ENCODE measurements at places on chromosomes 7 and 10.

DNA sequence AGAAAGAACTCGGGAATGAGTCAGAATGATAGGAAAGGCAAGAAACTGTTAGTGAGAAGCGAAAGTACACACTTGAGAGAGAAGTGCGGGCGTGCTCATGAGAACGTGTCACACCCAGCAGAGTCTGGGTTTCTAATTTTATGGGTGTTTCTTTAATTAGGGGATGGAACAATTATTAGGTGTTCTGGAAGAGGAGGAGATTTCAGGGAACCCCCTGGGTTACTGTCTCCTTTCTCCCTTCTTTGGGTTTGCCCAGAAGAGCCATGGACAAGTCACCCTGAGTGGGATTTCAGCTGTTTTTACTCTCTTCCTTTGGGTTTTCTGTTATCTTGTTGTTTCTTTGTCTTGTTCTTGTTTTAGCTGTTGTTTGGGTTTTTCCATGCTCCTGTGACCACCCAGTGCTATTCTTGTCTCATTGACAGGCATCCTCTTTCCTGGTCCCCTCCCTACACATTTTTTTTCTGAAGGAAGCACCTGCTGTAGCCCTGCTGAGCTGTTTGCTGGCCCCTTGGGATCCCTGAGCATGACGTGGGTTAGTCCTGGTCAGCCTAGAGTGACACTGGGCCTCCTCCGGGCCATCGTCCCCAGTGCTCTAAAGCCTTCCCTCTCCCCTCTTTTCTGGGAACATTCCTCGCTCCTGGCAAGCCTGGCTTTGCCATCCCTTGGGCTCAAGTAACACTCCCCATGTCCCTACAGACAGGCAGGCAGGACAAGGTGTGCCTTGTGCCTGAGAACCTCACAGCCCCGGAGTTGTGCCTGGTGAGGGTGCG lies 3.5 kb downstream of the SH2D4B start:
- peak; percentile 28 for DNase-seq

GRCh38 chr7:116145245-116145852 lies 65.0 kb upstream of the TES start:
- DNase-seq = no peak

DNA sequence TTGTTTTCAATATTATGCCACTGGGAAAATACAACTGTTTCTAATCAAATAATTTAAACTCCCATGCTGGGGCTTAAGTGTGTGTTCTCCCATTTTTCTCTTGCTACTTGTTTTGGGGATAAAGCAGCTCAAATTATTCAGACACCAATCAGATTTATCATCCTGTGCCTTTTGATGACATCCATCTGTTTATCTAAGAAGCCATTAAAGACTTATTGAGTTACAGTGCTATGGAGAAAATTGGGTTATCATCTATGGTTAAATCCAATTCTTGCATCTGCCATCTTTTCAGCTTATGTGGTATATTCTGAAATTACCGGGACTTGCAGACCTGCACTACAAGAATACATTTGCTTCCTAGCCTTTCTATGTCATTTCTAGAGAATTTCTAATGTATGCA lies 401.2 kb downstream of the GFRA1 start:
- no peak for DNase-seq

GRCh38 chr10:33772370-33773252 lies 438.1 kb upstream of the NRP1 start:
- DNase-seq = no peak

- DNase-seq = no peak
Observed at GRCh38 chr7:38905056-38905759, 3.8 kb downstream of the VPS41 start.

GRCh38 chr7:28483112-28483511 lies 70.8 kb downstream of the CREB5 start:
- no peak for DNase-seq

DNA sequence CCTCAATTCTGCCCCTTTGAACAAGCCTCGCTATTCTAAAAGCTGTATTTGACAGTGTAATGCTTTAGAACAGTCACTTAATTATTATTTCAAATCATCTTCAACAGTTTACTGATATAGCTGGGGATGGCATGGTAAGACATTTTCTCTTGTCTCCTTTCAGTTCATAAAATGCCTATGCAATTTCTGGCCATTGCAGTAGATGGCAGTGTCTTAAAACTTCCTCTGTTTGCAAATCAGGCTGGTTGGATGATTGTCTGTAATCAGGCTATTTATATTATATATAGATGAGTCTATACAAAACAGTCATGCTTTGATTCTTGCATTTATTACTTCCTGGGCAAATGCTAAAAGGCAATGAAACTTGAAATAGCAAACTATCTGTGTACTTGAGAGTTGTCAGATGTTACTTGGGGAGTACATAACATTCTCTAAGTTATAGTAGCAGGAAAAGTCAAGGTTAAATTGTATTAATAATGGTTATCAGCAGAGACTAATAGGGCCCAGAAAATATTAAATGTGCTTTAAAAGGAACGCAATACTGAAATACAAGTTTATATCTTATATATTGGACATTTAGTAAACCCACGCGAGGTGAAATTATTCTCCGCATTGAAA lies 55.5 kb upstream of the LHFPL3 start:
- no peak for DNase-seq

GRCh38 chr7:106175507-106175906 lies 63.4 kb upstream of the SYPL1 start:
- DNase-seq = no peak

DNA sequence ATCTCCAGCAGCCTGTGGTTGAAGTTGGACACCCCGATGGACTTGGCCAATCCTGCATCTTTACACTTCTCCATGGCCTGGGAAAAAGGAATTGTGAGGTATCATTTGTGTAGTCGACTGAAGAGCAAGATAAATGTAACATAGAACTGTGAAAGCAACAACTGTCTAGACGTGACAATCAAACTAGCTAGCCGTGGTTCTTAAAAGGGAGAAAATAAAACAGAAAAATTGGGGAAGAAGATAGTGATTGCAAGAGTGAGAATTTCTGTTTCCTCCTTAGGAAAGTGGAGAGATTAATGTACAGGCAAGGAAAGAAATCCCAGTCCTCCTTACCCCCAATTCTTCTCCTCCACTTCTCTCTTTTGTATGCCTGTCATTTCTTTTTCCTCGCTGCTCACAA lies 5.0 kb downstream of the AKR1C2 start:
- DNase-seq = no peak

GRCh38 chr10:69965919-69966662 lies 86.6 kb upstream of the MACROH2A2 start:
- no peak for DNase-seq

DNA sequence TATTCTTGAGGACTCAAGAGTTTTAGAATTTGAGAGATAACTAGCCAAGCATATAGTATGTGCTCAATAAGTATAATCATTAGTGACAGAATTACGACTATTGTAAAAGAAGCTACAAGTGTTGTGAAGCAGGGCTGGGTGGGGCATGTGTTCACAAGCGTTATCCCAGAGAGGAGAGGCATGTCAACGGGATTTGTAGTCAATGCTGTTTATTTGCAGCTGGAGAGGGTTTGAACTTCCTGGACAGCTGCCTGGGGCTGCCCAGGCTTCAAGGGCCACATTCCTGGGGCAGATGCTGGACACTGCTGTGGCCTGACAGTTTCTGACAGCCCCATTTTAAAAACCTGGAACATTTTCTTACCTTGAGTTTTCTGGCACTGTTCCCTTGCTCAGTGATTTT lies 36.9 kb upstream of the CDHR3 start:
- no peak for DNase-seq

- DNase-seq = no peak
Observed at GRCh38 chr7:98186452-98187137, 24.6 kb upstream of the BHLHA15 start.

- no peak for DNase-seq
Observed at GRCh38 chr10:33664070-33664469, 329.6 kb upstream of the NRP1 start.

DNA sequence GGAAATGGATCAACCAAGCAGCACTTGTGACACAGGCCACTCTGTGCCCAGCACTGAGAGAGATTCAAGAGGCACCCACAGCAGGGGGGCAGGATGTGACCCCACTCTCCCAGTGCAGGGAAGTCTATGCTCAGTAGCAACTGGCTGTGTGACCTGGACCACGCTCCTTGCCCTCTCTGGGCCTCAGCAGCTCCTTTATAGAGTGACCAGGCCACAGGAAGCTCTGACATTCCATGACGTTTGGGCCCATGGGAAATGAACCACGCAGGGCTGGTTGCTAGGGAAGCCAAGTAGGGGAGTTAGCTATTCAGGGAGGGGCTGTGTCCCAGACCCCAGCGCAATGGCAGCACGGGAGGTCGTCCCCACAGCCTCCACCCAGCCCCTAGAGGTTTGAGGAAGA lies 232.6 kb downstream of the USP6NL start:
- DNase-seq = no peak

GRCh38 chr7:30181736-30182522 lies 47.1 kb downstream of the MTURN start:
- DNase-seq = no peak

DNA sequence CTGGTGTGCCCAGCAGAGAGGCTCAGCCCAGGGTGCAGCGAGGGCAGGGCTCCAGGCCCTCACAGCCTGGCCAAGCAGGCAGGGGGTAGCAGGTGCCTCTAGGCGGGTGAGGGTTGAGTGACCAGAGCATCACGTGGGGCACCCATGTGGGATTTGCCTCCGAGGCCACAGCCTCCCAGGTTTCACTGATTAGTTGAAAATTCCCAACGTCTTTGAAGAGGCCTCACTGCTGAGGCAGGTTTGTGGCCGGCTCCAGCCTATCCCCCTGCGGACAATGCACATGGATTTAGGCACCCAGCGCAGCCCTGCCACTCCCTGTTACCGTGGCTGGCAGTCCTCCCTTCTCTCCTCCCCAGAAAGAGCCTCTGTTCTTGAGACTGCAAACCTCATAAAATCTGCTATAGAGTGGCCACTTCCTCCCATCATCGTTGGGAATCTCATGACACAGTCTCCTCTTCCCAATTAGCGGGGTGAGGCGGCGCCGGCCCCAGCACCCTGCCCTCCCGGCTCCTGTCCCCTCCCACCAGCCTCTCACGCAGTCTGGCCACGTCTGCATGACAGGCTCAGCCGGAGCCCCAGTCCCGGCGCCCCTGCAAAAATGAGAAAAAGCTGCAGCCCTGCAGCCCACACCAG lies 10.8 kb downstream of the MYL10 start:
- no peak for DNase-seq

DNA sequence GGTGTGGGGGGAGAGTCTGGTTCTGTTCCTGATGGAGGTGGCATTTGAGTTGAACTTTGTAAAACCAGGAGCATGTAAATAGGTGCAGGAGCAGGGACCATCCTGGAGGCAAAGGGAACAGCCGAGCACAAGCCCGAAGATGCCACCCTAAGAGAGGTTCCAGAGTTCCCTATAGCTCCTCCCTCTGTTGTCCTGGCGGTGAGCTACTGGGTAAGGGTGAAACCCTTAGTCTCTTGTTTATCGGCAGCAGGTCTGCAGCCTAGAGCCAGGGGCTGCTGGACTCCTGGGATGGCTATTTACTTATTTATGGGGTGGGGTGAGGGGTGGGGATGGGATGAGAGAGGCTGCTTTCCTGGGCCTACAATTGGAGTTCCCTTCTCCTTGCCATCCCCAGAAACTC lies 6.5 kb upstream of the LBX1 start:
- no peak for DNase-seq

- DNase-seq = peak; percentile 85
Observed at GRCh38 chr7:44637788-44638594, 31.6 kb downstream of the OGDH start.

DNA sequence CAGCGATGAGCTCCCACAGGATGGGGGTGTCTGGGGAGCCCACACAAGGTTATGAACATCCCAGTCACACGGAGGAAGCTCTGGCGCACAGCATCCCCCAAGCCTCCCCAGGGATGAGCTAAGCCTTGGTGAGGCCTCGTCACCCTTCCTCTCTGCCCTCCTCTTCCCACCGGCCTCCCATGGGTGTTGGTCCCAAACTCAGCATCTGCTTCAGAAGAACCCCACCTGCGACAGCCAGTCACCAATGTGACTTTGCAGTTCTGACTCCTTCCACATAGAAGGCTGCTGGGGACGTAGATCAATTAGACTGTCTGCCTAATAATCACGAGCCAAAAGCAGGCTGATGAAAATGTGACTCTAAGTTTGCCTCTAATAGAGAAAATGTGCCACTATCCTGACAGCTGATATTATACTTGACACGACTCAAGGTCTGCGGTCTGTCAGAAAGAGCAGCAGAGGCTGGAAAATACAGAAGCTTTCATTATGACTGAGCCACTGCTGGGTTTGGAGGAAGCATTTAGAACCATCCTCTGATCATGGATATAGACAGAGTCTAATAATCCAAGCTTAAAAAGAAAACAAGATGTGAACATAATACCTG lies 116.0 kb upstream of the PFKP start:
- DNase-seq = no peak

DNA sequence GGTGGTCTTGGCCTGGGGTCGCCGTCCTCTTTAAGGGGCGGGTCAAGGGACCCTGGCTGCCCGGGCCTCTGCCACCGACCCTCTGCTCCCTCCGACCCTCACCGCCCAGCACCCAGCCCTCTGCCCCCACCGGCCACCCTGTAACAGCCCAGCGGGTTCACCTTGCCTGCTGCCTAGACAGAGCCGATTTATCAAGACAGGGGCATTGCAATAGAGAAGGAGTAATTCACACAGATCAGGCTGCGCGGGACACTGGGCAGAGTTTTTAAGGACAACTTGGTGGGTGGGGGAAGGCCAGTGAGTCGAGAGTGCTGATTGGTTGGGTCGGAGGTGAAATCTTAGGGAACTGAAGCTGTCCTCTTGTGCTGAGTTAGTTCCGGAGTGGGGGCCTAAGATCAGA lies 779 bp upstream of the ADCK2 start:
- no peak for DNase-seq

GRCh38 chr7:1053002-1053411 lies 8.7 kb downstream of the GPR146 start:
- DNase-seq = no peak

GRCh38 chr10:11162828-11163599 lies 145.3 kb downstream of the CELF2 start:
- peak; percentile 87 for DNase-seq

DNA sequence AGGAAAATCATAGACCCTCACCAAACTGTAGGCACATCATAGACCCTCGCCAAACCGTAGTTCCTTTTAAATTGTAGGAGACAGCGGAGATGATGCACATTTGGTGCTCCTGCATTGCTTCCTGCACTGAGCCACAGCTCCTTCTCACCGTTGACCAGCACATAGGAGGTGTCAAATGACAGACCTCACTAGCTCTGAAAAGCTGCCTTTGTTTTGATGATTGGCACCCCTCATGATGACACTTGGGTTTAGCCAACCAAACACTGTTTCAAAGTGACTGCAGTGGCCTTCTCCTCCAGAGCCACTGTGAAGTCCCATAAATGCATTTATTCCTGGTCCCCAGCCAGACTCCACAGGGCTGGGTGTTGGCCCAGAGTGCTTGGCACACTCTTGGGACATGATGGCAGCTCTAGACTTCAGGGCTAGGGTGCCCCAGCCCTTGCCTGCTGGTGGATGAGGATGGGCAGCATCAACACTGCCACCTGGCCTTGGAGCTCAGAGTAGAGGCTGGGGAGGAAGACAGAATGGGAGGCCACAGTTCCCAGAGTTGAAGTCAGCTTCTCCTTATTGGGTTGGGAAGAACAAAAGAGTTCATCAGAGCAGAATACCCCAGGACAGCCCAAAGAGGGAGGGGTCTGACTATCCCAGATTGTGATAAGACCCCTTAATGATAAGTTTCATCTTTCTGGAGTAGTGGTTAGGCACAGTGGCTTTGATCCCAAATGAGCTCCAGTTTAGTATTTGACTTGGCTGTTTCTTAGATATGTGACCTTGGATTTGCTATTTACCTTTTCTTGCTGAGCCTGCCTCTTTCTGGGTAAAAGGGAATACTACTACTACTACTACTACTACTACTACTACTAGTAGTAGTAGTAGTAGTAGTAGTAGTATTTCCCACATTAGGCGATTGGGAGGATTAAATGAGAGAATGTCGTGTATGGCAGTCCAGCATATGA lies 75.3 kb downstream of the MTPN start:
- DNase-seq = no peak

Measured in CD4-positive, alpha-beta T cell treated with Interferon alpha-2 for 1 hour (primary cell).